ENCODE measurements at places on chromosomes 1 and 21.

GRCh38 chr1:60636946-60637345 lies 445.4 kb upstream of the NFIA start:
- DNase-seq, result no peak

DNA sequence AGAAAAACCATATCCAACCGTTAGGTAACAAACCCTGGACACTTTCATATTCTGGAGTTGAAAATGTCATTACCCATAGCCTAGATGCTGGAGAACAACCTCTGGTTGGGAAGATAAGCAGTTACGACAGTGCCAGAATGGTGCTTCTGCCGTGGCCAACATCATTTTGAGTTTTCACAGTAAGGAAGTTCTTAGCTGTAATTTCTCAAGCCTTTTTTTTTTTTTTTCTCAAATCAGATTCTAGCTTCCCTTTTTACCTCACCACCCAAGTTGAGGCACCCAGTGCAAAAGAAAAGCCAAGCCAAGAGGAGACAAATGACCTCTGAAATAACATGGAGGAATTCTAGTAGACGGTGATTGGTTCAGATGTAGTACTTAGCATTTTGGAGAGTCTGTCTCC lies 21.8 kb downstream of the PPT1 start:
- no peak for DNase-seq

GRCh38 chr1:105088166-105088565 lies 1338.5 kb downstream of the AMY1C start:
- no peak for DNase-seq

- no peak for DNase-seq
Observed at GRCh38 chr1:229058729-229059128, 212.2 kb upstream of the RAB4A start.

GRCh38 chr1:152141971-152142584 lies 16.9 kb downstream of the RPTN start:
- DNase-seq, result peak; percentile 67

GRCh38 chr1:30881319-30882181 lies 27.0 kb downstream of the SDC3 start:
- no peak for DNase-seq

DNA sequence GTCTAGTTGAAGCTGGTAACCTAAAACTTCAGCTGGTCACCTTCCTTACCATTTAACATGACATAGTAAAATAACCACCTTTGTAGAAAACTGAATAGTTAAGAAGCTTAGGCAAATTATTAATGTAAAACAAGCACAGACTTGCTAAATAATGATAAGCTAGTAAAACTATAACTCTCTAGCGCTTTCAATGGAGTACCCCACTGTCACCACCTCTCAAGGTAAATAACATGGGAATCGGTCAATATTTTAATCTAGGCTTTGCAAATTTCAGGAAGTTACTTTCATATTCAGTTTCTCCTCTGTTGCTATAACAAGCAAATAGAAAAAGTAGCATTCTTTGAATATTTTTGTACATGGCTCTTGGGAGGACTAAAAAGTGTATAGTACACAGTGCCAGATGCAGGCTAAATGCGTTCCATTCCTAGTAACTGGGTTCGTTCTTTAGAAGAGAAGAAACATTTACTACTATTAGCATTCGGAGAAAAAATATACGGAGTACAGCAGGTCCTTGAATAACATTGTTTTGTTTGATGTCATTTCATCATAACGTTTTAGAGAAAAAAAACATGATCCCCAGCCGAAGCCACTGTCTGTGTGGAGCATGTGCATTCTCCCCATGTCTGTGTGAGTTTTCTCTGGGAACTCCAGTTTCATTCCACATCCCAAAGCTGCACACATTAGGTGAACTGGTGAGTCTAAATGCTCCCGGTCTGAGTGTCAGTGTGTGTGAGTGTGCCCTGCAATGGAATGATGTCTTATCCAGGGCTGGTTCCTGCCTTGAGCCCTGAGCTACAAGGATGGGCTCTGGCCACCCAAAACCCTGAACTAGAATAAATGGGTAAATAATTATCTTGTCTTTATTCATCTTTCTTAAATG lies 52.5 kb downstream of the EPRS1 start:
- DNase-seq, result no peak

- no peak for DNase-seq
Observed at GRCh38 chr21:25191141-25191540, 416.1 kb downstream of the MRPL39 start.

DNA sequence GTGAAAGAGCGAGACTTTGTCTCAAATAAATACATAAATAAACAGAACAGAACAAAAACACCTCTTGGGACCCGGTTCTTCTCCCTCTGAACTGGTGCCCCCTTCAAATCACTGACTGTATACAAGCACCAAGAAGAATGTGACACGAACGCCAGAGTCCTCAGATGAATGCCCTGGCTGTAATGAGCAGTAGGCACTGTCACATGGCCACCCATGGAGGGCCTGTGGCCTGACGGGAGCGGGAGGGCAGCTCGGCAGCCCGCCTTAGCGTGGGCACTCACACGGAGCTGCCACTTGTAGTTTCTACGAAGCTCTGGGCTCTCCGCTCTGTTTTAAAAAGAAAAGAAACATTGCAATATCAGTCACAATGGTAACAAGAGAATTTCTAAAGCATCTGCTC lies 146.0 kb downstream of the PEX14 start:
- no peak for DNase-seq

- no peak for DNase-seq
Observed at GRCh38 chr1:87104945-87105344, 190.5 kb downstream of the HS2ST1 start.

GRCh38 chr1:3312898-3313575 lies 141.4 kb upstream of the ARHGEF16 start:
- DNase-seq, result peak; percentile 93

DNA sequence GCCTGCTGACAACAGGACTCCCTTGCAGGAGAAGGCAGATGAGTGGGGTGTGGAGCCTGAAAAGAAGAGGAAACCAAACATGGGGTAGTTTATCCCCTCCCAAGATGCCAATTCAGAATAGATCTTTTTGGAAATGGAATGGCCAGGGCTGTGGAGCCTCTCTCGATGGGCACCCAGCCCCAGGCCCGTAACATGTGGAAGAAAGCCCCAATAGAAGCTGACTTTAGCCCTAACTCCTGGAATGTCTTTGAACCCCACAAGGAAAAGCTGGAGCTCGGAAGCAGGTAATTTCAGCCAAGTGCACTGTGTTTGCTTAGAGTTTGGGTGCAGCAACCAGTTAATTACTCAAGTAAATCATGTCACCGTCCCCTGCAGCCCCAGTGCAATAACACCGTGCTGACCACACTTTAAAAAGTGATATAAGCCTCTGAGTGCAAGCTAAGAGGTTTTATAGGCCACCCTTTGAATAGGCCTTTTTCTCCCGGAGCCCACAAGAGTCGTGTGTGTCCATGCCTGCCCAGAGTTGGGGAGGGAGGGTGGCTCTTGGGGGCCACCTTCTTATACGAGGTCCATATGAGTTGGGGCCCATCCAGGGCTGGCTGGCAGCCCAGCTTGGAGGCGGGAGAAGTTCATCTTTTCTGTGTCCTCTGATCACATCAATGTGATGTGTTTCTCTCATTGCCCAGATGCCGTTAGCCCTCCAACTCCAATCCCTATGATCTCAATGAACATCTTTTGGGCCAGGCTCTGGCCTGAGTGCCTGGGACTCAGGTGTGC lies 153.2 kb downstream of the TRABD2B start:
- no peak for DNase-seq

DNA sequence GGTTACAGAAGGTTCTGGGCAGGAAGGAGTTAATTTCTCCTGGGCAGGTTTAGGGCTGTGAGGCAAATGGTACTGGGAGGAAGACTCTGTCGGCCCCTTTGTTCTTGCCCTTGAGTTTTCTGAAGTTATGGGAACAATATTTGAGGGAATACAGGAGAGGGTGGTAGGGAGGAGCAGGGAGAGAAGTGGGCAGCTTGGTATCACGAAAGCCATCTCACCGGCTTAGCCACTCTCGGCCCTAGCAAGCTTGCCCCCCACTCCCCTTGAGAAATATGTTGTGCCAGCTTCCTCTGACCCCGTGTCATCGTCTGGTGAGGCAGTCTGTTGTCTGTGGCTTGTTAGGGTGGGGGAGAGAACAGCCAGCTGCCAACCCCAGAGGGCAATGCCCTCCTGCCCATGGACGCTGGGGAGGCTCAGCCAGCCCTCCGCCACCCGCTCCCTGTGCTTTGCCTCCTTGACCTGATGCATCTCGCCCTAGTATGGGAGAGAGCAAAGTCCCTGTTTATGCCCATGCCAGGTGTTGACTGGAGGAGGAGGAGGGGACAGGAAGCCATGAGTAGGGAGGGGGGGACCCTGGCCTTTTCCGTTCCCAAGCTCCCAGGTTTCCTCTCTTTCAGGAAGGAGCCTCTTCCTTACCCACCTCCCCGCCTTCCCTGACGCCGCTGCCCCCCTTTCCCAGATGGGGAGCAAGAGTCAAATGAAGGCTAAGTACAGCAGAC lies 1.2 kb downstream of the EFNA1 start:
- peak; percentile 60 for DNase-seq

GRCh38 chr1:204578867-204579664 lies 62.9 kb downstream of the MDM4 start:
- no peak for DNase-seq

- DNase-seq, result no peak
Observed at GRCh38 chr1:27624467-27625178, 10.4 kb downstream of the FGR start.

DNA sequence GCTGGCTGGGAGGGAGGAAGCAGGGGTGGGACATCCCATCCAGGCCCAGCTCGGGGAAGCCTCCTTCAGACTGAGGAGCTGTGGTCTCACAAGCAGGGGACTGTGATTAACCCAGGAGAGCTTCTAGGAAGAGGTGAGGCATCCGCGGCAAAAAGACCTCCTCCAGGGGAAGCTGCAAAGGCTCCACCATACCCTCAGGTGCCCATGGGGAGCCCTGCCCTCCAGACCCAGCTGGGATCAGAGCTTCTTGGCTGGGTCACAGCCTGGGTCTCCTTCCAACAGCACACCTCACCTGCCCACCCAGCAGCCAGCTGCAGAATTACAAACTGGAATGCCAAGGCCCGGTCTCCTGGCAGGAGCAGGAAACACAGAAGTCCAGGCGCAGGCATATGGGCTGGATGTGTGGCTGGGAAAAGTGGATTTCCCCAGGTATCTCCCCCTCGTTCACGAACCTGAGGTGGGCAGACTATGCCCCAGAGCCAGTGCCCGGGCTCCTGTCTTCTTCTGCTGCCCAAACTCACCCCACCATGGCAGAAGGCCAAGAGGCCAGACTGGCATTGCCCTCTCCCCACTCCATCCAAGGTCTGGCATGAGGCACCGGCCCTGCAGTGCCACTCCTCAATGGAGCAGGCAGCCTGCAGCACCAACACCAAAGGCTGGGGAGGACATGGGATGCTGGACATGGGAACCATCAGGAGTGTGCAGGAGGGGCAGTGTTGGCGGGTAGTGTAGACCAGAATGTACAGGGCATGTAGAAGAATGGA lies 15.4 kb upstream of the ARF1 start:
- DNase-seq, result no peak

- no peak for DNase-seq
Observed at GRCh38 chr1:162385280-162385623, 3.7 kb downstream of the C1orf226 start.

DNA sequence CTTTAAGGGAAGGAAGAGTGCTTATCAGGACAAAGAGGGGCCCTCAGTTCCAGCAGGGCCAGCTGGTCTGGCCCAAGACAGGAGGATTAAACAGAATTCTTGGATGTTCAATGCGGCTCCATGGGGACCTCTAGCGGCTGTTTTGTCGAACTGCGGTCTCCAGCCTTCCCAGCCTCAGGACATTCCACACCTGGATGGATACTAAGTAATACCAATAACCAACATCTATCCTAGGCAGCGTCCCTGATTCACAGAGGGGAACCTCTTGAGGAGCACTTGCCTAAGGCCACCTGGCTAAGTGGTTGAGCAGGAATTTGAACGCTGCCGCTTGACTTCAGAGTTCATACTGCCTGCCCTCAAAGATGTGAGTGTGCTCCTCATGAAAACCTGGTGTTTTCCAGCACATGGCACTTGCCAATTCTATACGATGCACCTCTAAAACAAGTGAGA lies 15.5 kb upstream of the CD247 start:
- peak; percentile 71 for DNase-seq

- DNase-seq, result no peak
Observed at GRCh38 chr1:215079456-215079855, 3.1 kb upstream of the KCNK2 start.

GRCh38 chr1:162951553-162952315 lies 90.8 kb upstream of the CCDC190 start:
- no peak for DNase-seq

GRCh38 chr1:93869653-93870052 lies 9.4 kb downstream of the DNTTIP2 start:
- DNase-seq, result no peak
